ENCODE measurements at places on chromosomes 5 and 9.

DNA sequence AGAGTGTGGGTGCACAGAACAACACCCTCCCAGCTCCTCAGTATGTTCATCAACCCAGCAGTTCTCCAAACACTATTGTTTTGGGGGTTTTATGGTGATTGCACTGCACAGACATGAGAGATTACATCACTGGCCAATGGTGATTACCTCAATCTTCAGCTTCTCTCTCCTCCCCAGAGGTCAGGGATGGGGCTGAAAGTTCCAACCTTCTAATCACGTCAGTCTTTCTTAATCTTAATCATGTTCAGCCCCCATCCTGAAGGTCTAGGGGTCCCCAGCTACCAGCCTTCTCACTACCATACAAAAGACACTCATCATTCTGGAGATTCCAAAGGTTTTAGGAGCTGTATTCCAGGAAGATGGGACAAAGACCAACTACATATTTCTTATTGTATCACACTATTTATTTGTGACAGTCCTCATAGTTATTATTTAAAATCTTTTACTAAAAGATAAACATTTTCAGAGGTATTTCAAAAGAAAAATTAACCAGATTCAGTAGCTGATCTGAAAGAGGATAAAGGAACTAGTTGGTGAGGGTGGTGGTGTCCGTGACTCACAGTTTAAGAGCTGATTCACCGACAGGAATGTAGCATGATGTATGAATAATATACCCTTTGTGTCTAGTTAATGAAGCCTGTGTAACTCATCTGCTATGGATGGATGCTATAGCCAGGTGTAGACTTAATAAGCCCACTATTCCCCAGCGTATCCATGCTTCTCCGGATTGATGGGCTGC, 35.6 kb downstream of the RASEF start:
- no peak for DNase-seq

- DNase-seq, result no peak
These were observed 254.1 kb upstream of the IRX4 start for GRCh38 chr5:2136728-2137333.

DNA sequence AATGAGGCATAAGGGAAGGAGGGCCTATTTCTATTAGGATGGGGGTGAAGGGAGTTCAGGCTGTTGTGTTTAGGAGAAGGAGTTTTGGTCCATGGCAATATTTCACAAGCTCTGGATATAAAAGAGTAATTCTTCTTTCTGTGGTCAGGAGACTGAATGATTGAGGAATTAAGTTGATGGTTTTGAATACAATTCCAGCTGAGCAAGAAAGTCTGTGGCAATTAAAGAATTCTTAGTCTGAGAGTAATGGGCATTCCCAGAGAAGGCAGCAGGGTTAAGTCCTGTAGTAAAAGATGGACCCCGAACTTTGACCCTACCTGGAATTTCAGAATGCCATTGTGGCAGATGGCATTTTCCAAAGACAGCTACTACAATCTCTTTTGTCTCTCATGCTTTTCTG, 202.6 kb downstream of the TLE4 start:
- DNase-seq, result no peak

GRCh38 chr5:62331921-62332320, 25.9 kb downstream of the KIF2A start:
- DNase-seq, result no peak

GRCh38 chr5:117803533-117803932, 1184.8 kb downstream of the DTWD2 start:
- DNase-seq, result no peak

DNA sequence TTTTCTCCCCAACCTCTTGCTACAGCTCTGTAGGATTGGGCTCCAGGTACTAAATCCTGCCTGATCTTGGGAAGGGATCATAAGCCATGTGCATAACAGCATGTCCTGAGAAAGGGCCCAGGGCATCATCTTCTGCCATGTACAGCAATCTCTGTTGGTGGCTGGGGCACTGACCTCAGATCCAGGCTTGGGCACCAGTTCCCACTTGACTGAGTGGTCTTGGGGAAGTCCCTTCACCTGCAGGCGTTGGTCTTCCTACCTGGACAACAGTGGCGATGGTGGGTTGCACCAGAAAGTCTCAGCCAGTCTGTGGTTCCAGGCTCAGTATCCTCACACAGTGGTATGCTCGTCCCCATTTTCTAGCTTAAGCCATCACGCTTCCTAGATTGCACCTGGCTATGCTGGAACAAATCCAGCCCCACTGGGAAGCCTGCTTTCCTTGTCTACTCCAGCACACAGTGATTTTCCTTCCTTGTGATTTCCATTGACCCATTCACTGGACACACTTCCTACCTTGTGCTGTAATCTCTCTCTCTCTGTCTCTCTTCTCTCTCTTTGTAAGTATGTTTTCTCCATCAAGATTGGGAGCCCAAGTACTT, 121.7 kb upstream of the PITX1 start:
- DNase-seq, result no peak

- DNase-seq, result no peak
These were observed 118.7 kb downstream of the LPAR1 start for GRCh38 chr9:110919609-110920008.

GRCh38 chr9:101925498-101925897, 187.1 kb upstream of the GRIN3A start:
- DNase-seq, result no peak

DNA sequence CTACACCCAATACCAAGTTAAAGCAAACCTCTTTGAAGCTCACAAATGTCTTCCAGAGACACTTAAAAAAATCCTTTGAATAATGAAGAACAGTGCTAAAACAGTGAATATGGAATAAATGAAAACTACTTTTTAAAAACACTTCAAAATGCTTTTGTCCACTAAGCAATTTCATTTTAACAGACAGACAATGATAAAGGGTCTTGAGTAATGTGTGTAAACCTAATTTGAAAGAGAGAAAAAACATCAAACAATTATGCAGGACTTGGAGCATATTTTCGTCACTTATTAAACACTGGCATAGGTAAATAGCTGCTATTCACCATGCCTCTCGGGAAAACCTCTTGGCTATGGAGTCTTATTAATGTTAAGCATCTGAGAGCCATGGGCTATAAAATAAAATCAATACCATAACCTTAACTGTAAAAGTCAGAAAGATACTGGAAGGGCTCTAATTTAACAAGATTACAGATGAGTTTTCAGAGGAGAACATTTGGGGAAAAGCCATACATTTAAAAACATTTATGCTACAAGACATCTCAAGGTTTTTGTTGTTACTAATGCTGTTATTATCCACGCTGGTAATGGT, 177.8 kb downstream of the NFIB start:
- DNase-seq, result no peak
